ENCODE measurements at places on chromosomes 6 and 20.
A peak's percentile ranks its signal among the peaks of the same experiment; 100 is the strongest.

GRCh38 chr6:82568290-82568993, 204.8 kb downstream of the TPBG start:
- DNase-seq = no peak

- DNase-seq = no peak
Observed at GRCh38 chr6:7190791-7191190, 83.0 kb downstream of the RREB1 start.

- DNase-seq = no peak
Observed at GRCh38 chr20:6829510-6830116, 62.1 kb downstream of the BMP2 start.

GRCh38 chr6:9606435-9607134, 808.3 kb downstream of the TFAP2A start:
- no peak for DNase-seq

- no peak for DNase-seq
Observed at GRCh38 chr6:127522714-127523113, 3.6 kb upstream of the MTCL3 start.

GRCh38 chr6:159505140-159505922, 187.7 kb downstream of the SOD2 start:
- no peak for DNase-seq

DNA sequence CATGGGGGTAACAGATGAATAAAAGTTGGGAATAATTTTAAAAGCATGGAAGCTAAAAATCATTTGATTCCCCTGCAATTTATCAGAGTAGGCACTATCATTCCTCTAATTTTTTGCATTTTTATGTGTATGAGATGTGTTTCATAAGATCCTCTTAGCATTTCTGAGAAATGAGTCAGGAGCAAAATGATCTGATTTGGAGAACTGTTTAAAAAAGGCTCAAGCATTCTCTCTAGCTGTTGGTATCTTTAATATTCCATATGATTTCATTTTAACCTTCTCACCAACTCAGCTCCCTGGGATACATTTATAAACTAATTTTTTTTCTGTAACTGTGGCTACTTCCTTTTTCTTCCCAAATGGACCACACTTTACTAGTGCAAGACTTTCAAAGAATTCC, 60.9 kb downstream of the MCHR2 start:
- DNase-seq = no peak

GRCh38 chr6:128350416-128351254, 169.8 kb downstream of the PTPRK start:
- DNase-seq = no peak

DNA sequence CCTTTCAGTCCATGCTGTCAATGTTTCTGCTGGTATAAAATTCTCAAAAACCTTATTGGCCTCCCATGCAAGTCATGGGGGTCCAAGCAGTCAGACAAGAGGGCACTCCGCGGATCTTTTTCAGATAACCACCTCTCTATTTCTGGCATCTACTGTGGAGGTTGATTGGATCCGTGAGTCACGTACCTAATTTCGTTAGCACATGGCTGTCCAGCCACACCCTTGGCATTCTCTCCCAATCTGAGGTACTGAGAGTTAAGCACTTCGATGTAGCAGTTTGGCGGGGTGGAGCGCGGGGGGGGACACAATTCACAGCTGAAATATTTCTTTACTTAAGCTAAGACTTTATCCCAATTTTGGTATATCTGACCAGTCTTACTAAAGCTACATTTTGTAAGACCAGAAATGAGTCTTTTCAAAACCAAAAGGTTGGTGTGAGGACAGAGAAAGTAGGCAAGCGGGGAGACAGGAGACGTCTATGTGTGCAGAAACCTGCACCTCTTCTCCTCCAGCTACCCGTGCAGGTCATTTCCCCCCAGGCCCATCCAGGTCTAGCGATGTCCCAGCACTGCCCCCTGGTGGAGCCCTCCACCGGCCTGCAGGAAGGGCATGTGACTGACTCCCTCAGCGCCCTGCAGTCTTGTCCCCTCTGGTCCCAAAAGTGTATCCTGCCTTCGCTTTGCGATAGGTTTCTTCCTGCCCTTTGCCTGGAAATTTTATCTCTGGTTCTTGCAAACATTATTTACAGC, 113.1 kb downstream of the ADAT2 start:
- peak; percentile 49 for DNase-seq

DNA sequence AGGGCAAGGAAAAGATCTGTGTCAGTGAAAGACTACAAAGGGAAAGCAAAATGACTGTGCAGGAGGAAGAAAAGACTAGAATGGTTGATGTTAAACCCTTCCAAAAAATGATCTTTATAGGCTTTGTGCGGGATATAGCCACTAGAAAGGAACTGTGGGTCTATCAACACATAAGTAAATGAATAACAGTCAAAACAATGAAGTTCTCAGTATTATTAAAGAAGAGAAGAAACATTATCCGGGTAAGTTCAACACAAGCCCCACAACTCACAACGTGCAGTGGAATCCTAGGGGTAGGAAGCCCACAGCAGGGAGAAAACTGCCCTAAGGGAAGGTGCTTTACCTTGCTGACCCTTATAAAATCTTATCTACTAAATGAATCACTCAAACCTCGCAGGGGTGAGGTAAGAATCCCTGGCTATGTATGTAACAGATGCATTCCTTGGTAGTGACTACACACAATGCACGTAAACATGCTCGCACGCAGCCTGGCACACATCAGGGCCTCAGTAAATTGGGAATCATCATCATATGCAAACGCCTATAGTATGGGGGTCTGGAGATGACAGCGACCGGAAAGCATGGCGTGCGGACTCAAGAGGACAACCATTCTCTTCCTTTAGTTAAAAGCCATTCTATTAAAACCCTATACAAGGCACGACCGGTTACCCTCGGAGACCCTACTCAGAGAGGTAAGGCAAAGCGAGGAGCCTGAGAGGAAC, 11.3 kb downstream of the TFAP2A start:
- no peak for DNase-seq

DNA sequence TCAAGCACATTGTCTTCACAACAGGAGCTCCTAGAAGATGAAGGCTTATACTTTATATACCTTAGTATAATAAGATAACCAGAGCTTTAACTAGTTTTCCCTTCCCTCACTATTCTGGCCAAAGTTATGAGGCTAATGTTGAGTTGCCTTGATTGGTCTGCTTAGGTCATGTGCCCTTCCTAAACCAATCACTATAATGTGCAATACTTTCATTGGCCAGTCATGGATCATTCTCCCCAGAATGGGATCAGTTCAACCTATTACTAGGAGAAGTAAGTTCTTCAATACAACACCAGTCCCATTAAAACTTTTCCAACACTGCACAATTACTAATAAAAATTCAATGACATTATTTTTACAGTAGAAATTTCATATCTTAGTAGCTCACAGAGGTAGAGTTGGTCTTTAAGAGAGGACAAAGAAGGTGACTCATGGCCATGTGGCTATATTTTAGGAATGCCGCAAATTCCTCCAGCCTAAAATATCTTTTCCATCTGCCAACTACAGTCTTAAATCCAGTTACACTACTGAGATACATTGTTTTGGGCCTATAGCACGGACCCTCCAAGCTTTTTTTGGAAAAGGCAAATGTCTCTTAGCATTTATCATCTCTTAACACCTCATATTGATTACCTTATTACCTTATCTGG, 12.5 kb upstream of the POU3F2 start:
- DNase-seq = no peak

DNA sequence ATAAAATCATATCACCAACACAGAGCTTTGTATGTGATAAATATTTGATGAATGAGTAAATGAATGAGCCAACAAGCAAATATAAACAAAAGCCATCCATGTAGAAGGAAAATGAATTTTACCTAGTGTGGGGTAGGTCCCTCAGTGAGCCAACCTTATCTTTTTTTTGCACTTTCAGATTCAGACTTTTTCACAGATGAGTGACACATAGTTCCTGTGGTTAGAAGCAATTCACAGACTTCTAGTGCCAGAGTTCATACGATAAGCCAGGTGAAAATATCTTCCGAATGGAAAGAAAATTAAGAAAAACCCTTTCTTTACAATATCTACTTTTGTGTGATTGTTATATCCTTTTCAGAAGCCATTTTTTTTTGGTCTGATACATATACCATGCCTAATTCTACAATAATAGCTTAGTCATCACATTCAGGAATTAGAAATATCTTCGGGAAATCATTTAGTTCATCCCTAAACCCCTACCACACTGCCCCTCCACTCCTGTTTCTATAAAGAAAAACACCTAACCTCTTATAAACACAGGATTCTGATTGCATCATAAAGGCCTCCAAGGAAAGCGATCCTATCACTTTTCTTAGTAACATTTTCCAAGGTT, 82.7 kb upstream of the CNR1 start:
- DNase-seq = no peak

DNA sequence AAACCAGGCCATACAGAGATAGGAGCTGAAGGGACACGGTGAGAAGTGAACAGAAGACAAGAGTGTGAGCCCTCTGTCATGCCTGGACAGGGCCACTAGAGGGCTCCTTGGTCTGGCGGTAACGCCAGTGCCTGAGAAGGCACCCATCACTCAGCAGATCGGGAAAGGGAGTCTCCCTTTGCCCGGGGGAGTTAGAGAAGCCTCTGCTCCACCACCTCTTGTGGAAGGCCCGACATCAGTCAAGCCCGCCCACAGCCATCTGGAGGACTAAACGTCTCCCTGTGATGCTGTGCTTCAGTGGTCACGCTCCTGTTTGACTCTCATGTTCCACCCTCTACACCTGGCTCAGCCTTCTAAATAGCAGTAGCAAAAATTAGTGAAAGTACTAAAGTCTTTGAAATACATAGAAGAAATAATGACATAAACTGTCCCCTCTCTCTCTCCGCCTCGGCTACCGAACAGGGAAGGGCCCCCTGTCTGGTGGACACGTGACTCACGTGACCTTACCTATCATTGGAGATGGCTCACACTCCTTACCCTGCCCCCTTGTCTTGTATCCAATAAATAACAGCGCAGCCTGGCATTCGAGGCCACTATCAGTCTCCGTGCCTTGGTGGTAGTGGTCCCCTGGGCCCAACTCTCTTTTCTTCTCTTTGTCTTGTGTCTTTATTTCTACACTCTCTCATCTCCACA, 66.7 kb downstream of the RPP21 start:
- DNase-seq = peak; percentile 70

DNA sequence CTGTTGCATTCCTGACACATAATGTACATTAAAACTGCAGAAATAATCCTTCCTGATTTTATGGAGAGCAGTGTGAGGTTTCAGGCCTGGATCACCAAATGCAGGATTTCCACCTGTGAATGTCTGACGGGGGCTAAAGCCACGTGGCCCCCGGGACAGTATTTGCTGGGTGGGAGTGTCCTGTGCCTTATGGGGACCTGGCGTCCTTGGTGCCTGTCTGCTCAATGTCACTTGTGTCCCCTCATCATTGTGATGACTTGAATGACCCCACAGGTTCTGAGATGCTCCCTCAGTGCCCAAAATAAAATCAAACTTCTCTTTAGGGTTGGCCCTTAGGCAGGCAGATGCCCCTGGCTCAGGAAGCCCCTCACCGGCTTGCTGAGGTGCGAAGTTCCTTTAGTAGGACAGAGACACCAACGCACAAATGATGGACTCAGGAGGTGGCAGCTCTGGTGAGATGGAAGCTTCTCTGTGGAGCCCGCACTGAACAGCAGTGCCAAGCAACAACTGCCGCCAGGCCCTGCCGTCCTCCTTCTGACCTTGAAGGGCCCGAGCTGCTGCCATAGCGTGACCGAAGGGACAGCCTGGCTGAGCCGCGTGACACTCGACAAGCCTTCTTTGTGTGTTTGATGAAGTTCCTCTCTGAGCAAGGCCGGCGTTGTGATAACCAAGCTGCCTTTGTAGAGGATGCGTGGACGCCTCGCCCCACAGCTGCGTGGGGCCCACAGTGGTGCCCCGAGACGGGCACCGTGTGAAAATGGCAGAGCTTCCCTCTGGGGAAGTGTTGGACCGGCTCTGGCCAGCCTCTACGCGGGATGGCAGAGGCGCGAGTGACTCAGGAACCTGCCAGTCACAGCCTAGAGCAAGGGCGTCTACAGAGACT, 30.9 kb downstream of the FRMD1 start:
- no peak for DNase-seq

- DNase-seq = no peak
Observed at GRCh38 chr20:38591474-38592410, 9.9 kb upstream of the ARHGAP40 start.

DNA sequence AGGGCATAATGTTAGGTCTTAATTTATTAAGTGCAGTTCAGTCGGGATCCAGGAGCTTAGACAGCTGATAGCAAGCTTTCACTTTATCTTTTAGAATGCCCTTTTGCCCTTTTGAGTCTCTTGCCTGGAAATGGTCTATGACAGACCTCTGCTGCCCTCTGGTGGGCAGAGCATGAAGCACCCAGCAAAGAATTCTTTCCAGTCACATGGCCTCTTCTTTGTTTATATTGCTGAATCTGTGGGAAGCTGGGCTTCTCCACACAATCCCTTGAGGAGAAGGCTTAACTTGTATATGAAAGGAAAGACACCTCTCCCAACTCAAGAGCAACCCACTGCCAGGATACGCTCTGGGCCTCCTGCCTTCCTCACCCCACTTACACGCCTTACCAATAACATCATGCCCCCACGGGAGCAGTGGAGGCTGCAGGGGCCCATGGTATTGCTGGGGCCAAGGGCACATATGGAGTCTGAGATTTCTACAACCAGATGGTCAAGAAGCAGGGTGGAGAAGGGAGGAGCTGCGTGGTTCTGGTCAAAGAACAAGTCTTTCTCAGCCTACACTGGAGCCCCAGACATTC, 20.4 kb downstream of the WFDC3 start:
- peak; percentile 81 for DNase-seq

- no peak for DNase-seq
Observed at GRCh38 chr6:123764722-123765121, 38.9 kb upstream of the NKAIN2 start.

DNA sequence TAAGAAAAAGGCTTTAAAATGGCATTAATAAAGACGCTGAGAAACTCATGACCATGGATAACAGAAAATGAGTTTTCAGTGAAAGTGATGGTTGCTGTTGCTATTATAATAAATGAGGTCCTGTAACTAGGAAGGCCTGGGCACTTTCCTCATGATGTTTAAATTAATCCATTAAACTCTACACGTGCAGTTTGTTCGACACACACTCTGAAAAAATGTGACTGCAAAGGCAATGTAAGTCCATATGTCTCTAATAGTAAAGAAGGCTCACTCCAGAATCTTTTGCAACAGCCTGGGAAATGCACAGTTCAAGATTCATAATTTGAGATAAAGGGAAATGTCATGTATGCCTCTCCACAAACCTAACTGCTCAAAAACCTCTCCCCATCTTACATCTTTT, 153.4 kb downstream of the COL12A1 start:
- no peak for DNase-seq

GRCh38 chr6:137652961-137653705, 158.9 kb upstream of the OLIG3 start:
- DNase-seq = no peak

GRCh38 chr6:36917541-36918193, 31.9 kb downstream of the C6orf89 start:
- no peak for DNase-seq

Measured in CD4-positive, alpha-beta T cell treated with Interleukin-12 subunit alpha and Interleukin-12 subunit beta, for 1 hour (primary cell).